ENCODE measurements at places on chromosomes 7 and 10.

- no peak for DNase-seq
Observed at GRCh38 chr10:13969118-13969791, 361.5 kb downstream of the FRMD4A start.

DNA sequence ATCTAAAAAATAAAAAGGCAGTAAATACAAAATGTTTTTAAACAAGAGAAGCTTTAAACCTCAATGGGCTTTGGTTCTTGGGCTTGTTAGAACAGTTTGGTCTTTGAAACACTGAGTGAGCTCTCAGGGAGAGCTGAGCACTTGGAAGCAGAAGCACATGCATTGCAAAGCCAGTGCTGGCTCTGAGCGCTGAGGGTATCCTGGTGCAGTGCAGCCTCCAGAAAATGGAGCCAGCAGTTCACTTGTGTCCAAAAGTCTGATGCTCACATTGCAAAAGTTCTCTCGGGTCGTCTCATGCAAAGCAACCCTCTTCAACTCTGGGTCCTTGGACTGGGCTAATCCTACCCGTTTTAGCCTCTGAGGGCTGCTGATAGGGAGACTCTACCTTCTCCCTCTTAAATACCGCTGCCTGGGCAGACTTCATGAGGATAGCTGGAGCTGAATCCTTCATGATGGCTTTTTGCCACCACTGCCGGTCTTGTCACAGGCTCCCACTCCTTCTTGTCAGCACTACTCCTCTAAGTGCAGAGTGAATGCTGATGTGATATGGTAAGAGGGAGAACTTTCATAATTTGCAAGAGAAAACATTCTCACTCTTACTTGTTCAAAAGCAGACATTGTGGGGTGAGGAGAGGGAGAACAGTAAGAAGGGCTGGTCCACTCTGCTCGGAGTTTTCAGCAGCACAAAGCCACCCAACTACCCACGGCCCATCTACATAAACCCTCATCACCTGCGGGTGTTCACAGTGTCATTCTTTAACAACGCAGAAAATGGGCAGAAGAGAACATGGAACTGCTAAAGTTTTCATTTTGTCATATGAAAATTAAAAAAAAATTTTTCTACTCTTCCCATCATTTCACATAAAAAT, 42.2 kb upstream of the BMPER start:
- no peak for DNase-seq

DNA sequence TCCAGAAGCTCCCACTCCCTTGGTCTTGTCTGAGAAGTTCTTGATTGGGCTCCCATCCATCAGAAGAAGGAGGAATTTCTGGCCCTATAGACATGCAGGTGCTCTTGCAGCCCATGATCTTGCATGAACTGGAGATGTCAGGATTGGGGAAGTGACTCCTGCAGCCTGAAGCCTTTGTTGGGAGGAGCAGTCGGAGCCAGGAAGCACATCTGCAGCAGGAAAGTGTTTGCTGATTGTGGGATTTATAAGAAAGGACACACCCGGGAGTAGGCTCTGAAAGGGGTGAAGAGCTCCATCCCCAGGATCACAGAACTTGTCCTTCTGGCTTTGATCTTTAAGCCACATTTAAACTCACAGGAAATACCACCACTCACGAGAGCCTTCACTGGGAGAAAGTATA, 185.2 kb downstream of the DYNC1I1 start:
- no peak for DNase-seq

DNA sequence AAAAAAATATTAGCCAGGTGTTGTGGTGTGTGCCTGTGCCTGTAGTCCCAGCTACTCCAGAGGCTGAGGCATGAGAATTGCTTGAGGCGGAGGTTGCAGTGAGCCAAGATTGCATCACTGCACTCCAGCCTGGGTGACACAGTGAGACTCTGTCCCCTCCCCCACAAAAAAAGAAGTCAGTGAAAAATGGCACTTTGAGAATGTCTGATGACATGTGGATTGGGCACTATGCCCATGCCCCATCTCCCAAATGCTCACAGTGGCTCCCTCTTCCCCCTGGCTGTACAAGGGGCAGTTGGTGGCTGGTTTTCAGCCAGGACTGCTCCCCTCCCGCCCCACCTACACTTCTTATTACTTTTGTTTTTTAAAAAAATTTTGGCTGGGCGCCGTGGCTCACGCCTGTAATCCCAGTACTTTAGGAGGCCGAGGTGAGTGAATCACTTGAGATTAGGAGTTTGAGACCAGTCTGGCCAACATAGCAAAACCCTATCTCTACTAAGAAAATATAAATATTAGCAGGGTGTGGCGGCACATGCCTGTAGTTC, 26.1 kb downstream of the IL15RA start:
- no peak for DNase-seq

DNA sequence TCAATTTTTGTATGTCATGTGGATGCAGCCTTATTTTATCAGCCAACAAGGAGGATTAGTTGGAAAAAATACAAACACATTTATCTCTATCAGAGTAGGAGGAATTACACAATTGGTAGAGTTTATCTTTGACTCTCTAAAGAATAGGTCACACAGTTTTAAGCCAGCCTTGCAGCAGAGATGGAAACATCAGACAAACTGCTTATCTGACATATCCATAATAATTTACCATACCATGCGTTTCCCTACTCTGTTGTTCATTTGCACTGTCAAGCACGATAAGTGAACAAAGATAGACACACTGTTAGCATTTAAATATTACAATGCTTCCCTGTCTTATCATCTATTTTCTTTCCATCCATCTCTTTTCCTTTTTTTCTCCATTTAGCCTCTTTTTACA, 283.7 kb upstream of the SMIM30 start:
- no peak for DNase-seq

- no peak for DNase-seq
Observed at GRCh38 chr10:132878091-132878729, 64.2 kb downstream of the CFAP46 start.

GRCh38 chr7:122658856-122659255, 40.1 kb downstream of the RNF133 start:
- no peak for DNase-seq

- no peak for DNase-seq
Observed at GRCh38 chr7:17195576-17195975, 102.9 kb upstream of the AHR start.

GRCh38 chr10:8456386-8456785, 401.9 kb downstream of the GATA3 start:
- no peak for DNase-seq

DNA sequence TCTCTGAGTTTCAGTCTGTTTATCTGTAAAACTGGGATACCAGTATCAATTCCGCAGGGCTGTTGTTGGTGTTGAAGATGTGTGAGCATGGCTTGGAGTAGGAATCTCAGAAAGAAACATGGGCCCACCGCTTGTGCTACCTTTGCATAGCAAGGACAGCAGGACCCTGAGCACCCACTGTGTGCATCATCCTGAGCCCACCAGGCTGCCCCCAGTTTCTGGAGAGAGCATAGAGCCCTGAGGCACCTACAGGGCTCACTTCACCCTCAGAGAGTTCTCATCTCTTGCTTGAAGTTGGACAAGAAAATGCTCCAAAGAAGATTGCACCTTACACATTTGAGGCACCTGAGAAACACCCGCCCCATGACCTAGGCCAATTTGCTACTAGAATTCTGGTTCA, 12.9 kb downstream of the PRLHR start:
- no peak for DNase-seq

- no peak for DNase-seq
Observed at GRCh38 chr10:112213836-112214235, 30.3 kb upstream of the GPAM start.

DNA sequence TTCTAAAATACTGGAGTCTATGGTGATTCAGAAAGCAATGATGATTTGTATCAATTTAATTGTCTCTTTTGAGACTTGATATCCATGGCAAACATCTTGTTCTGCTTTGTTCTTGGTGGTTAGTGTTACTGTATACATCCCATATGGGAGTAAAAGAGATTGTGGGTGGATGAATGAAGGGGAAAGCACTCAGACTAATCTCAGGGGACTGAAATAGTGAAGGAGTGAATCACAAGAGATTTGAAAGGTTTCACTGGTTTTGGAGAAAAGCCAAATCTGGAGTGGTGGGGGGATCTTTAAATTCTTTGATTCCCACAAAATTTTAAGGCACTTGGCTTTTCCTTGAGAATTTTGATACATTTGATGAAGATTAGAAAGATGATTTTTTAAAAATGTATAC, 369.4 kb downstream of the INHBA start:
- no peak for DNase-seq

DNA sequence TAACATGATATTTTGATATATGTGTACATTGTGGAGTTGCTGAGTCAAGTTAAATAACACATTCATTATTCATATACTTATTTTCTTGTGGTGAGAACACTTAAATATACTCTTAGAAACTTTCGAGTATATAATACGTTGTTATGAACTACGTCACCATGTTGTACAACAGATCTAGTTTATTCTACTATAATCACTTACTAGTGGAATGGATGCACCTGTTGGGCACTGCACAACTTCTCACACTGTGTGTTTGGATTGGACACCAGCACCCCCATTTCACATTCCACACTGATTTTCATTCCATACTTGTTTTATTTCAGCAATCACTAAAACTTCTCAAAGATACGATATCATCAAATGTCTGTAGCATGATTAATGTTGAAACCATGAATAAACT, 407.3 kb downstream of the RPS24 start:
- no peak for DNase-seq

GRCh38 chr10:9615189-9615588, 1402.5 kb upstream of the CELF2 start:
- DNase-seq: no peak

DNA sequence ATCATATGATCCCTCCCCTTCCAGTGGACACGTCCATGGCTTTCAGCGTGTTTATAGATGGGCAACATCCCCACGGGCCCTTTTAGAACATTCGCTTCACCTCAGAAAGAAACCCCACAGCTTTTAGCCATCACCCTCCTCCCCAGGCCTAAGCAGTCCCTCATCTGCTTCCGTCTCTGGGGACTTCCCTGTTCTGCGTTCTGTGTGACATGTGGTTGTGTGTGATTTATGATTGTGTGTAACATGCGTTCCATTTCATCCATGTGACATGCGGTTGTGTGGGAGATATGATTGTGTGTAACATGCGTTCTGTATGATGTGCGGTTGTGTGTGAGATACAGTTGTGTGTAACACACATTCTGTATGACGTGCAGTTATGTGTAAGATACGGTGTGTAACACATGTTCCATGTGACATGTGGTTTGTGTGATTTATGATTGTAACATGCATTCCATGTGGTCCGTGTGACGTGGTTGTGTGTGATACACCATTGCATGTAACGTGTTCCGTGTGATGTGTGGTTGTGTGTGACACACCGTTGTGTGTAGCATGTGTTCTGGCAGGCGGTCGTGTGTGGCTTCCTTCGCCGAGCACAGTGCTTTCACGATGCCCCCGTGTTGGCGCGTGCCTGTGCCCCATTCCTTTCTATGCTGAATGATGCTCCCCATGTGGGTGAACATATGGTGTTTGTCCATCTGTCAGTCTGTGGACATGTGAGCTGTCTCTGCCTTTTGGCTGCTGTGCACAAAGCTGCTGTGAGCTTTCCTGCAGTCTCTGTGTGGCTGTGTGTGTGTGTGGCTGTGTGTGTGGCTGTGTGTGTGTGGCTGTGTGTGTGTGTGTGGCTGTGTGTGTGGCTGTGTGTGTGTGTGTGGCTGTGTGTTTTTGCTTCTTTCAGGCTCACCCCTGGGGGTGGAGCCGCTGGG, 26.2 kb downstream of the PWWP2B start:
- no peak for DNase-seq

GRCh38 chr7:142338633-142339501, 81.0 kb upstream of the PRSS58 start:
- no peak for DNase-seq

- no peak for DNase-seq
Observed at GRCh38 chr10:93807371-93807770, 49.6 kb downstream of the LGI1 start.

- no peak for DNase-seq
Observed at GRCh38 chr10:79116368-79116767, 47.6 kb downstream of the ZMIZ1 start.

- DNase-seq: no peak
Observed at GRCh38 chr10:89502549-89502948, 32.8 kb downstream of the SLC16A12 start.

- DNase-seq: no peak
Observed at GRCh38 chr10:23384364-23384763, 39.8 kb upstream of the C10orf67 start.

DNA sequence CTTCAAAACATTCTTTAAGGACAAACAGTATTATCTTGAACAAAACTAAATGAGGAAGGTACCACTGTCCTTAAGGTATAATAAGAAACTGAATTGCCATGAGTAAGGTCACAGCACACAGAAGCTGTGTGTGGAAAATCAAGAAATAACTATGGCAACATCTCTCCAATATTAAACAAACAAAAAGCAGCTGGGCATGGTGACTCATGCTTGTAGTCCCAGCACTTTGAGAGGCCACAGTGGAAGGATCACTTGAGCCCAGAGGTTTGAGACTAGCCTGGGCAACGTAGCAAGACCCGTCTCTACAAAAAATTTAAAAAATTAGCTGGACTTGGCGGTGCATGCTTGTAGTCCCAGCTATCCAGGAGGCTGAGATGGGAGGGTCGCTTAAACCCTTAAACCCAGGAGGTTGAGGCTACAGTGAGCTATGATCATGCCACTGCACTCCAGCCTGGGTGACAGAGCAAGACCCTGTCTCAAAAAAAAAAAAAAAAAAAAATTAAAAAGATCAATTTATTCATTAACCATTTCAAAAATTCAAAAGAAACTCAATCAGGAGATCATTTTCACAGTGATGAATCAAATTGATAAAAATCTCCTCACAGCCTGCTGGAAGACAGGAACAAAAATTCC, 195.4 kb downstream of the SKIDA1 start:
- DNase-seq: no peak

DNA sequence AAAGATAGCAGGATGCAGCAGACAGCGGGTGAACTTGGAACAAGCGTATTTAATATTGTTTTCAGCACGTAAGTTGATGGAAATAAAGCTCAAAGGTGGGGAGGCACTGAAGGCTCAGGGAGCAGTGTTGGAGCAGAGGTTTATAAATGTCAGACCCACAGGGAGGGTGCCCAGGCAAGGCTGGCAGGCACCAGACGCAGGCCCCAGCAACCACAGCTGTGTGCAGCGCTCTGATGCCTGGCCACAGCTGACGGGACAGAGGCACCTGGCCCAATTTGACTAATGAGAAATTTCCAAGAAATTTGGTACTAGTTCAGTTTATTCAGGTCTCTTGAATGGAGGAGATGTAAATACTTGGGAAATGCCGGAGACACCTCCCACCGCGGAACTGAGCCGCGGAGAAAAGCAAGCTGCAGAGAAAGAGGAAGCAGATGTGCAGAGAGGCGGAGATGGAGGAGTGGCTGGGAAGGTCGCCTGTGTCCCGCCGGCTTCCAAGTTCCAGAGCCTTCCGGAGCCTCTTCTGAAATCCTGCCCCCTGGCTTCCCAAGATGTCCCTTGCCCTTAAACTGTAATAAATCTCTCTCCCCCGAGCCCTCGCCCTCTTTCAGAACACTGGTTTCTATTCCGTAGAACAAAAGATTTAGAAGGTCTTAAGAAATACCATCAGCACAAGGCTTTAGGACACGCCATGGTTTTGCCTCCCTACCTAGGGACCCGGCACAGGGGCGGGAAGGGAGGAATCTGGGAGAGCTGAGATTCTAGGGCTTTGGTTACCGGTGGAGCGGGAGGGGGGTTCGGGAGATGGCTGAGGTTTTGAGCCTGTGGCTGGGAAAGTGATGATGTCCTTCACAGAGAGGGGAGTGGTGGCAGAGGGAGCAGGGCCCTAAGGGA, 38.4 kb upstream of the PLXNA4 start:
- DNase-seq: no peak

All from GM19239 (cell line).